ENCODE measurements at places on chromosomes 1 and 21.

- DNase-seq: no peak
Observed at GRCh38 chr1:43783671-43784205, 76.4 kb downstream of the ST3GAL3 start.

- DNase-seq: no peak
Observed at GRCh38 chr1:101002551-101002950, 23.0 kb downstream of the DPH5 start.

DNA sequence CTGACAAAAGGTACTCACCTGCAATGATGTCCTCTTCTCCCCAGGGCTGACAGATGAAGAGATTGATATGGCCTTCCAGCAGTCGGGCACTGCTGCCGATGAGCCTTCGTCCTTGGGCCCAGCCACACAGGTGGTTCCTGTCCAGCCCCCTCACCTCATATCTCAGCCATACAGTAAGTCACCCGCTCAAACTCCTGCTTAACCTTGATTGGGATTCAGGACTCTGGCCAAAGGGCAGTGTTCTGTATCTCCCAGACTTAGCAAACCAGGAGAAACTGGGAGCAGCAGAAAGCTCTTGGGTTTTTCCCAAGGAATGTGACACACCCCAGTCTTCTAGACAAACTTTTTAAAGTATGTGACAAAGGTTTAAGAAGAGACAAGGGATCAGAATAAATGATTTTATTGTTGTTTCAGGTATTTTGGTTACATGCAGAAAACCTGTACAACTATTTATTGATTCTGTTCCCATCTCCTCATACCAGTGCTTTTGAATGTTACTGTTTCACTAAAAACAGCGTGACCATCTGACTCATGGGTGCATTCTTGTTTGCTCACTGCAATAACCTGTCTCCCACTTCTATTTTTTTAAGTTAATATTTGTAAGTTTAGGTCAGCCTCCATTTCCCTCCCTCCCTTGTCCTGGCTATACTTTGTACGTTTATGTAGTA is 124.6 kb downstream of the PEX14 start:
- no peak for DNase-seq

DNA sequence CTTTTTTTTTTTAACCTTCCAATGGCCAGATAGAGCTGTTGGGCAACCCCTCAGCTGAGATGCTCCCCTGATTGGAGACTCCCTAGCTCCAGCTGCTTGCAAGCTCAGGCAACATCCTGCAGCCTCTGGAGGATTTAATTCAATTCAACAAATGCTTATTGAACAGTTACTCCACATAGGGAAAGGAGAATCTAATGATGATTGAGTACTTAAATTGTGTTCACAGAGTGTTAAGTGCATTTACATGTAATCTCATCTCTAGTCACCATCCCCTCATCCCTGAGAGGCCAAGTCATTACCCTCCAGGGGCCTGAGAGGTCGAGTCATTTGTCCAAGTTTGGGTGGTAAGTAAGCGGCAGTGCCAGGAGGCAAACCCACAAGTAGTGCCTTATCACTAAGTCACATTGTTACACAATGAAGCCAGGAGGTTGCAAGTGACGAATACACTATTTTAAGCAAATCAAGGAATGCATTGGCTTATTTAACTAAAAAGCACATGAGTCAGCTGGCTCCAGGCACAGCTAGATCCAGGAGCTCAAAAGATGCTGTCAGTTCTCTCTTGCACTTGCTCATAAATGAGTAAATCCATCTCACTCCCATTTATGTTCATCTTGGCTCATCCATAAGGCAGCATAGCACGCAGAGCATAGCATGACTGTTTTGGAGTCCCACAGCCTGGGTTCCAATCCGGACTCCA is 64.3 kb downstream of the OPTC start:
- no peak for DNase-seq

DNA sequence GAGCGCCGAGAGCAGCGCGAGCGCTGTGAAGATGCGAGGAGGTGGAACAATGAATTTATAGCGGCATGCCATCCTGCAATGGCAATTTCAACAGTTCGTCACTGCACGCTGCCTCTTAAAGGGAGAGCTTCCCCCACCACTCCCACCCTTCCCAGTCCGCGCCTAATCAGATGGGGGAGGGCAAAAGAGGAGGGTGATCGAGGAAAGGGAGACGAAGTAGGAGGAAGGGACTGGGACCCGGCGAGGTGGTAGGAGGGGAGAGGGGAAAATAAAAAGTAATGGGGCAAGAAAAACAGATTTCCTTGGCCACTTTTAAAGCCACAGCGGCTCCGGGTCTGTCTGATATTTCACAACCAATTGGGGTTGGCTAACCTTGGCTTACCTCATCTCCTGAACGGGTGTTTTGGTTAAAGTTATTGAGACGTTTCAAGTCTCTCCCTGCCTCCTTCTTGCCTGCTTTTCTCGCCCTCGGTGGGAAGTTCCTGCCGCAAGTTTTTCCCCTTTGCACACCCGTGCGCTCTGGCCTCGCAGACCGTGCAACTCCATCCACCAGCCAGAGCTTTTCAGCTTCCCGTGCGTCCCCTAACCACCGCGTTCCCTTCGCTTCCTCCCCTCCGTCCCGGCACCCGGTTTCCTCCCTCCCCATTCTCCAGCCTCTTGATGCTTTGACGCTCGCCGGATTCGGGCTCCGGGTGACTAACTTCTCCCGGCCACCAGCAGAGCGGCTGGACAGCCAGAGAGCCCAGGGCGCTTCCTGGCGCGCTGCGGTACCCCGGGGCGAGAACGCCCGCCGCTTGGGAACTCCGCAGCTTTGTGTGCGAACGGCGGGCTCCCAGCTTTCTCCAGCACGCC is at the start of gene ADAMTS5:
ADAMTS5 (minus strand) TSS at position 27 of the 852 bp plus-strand sequence. CDS start 697 bp downstream, outside the sequence.
- no peak for DNase-seq

DNA sequence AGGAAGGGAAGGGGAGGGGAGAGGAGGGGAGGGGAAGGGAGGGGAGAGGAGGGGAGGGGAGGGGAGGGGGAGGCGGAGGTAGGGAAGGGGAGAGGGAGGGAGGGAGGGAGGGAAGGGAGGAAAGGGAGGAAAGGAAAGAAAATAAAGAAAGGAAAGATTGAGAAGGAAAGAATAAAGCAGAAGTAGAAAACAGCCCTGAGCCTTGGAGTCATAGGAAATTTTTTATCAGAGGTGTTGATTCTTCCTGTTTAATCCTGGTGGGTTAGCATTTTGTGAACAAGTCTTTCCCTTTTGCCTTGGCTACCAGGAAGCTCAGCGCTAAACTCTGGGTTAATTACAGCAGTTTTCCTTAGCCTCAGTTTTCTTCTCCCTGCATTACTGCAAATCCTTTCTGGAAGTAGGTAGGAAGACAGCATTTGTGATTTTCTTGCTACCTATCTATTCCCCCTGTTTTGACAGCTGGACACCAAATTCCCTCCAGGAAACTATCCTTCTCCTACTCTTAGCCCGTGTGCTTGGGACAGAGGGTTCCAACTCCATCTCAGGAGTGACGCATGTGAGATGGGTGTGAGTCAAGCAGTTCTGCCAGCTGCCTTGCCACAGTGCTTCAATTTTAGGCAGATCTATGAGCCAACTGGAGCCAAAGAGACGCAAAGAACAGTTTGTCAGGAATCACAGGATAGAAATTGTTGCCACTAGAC is 26.9 kb downstream of the TOMM20 start:
- no peak for DNase-seq

- DNase-seq: no peak
Observed at GRCh38 chr1:72034827-72035226, 247.5 kb downstream of the NEGR1 start.

DNA sequence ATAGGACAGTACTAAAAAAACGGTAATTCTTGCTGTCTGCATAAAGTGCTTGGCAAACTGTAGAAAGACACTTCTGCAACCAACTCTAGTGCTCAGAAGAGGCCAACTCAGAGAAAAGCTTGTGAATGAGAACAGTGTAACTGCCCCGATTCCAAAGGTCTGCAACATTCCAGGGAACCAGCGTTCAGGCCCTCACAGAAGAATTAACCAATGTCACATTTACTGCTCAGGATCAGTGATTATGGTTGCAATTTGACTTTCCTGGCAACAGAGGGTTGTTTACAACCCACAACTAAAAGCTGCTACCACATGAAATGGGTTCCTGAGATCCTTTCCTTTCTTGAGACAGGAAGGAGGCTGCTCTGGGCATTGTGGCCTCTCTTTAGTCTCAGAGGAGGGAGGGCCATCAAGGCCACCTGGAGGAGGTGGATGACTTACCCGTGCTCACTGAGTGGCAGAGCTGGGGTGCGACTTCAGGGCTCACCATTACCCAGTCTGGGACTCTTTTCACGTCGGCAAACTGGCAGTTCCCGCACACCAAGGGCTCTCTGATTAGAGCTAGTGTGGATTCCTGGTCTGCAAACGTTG is 15.3 kb downstream of the SRSF4 start:
- no peak for DNase-seq

DNA sequence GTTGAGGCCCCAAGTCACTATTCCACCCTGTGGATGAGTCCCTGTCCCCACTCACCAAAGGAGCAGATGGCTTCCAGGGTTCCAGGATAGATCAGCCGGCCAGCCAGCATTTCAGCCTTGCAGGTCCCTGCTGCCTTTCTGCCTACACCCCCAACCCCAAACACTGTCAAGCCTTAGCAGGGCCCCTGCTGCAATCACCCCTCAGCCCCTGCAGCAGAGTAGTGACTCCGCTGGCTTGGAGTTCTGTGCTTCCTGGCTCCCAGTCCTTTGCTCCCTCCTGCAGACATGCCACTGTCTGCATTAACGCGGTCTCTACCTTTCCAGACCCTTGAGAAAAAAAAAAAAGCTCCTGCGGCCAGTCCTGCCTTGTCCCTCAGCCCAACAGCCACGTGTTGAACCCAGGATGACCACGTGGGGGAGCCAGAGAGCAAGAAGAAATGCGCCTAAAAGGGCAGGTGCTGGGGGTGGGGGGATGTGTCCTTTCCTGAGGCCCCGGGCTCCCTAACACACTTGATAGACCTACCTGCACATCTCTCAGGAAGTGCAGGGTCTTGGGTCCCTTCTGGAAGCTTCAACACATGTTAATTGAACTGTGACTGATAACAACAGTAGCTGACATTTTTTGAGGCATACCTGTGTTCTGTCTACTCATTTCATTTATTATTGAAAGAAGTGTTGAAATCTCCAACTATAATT is 37.4 kb downstream of the RASSF5 start:
- DNase-seq: peak; percentile 59

DNA sequence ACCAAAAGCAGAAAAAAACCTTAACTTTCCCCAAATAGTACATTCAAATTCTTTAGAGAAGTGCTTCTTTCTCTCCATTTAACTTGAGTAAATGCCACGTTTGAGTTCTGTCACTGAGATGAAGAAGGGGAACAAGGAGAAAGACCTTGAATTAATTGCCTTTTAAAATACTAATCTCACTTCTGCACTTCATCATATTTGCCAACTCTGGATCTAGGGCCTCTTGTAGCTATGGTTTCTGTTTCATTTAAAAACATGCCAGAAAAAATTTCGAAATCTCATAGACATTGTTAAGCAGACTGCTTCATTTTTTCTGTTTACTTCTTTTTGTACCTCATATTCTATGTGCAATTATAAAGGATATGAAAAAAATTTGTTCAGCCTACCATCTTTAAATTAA is 24.6 kb downstream of the MIXL1 start:
- no peak for DNase-seq

GRCh38 chr21:32073190-32073589 is 200.4 kb downstream of the HUNK start:
- no peak for DNase-seq

- no peak for DNase-seq
Observed at GRCh38 chr1:191589536-191589935, 568.7 kb upstream of the RGS18 start.
